Pancreas (tissue), 10 donors: ENCODE measurements at places on chromosomes 6 and 20.

DNA sequence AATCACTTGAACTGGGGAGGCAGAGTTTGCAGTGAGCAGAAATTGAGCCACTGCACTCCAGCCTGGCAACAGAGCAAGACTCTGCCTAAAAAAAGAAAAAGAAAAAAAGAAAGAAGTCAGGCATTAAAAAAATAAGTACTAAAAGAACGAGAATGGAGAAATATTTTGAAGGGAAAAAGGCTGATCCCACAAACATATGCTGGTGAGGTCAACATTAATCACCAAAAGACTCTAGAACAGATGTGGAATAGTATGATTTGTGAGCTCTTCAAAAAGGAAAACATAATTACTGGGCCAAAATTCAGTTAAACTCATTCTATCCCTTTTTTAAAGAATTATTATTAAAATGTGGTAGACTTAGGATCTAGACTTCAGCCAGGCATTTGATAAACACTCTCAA, 61.2 kb upstream of the NRSN1 start:
- DNase-seq, result no peak

DNA sequence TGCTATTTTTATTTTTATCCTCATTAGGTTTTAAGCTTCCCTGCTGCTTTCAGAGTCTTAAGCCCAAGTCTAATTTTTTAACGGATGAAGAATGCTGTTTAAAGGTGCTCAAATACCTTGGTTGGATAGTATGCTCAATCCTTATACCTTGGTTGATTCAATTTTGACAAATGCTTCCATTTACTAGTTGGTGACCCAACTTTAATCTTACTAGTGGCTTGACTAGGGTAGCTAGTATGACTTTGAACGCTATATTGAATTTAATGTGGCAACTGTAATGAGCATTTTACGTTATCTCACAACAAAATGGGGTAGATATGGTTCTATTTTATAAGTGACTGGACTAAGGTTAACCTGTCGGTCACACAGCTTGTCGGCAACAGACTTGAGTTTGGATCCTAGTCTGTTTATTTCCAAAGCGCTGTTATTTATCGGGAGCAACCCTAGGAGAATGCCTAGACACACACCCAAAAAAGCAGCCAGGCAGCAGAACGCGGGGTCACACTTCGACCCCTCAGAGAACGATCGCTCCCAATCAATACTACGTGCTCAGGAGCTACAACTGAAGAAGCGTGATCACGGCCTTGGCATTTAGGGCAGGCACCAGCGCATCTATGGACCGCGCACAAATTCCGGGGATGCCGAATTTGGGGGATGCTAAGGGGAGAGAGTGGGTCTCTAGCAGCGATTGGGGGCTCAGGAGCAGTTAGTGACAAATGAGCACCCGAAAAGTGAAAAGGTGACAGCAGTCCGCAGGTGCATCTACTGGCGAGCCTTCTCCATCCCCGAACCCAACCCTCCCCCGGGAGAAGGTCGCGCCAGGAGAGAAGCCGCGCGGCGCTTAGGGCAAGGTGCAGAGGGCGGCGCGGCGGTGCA, 586 bp upstream of the ALDH5A1 start:
- DNase-seq, result no peak

- DNase-seq, result no peak
Observed at GRCh38 chr20:48404598-48404997, 423.2 kb downstream of the PREX1 start.

DNA sequence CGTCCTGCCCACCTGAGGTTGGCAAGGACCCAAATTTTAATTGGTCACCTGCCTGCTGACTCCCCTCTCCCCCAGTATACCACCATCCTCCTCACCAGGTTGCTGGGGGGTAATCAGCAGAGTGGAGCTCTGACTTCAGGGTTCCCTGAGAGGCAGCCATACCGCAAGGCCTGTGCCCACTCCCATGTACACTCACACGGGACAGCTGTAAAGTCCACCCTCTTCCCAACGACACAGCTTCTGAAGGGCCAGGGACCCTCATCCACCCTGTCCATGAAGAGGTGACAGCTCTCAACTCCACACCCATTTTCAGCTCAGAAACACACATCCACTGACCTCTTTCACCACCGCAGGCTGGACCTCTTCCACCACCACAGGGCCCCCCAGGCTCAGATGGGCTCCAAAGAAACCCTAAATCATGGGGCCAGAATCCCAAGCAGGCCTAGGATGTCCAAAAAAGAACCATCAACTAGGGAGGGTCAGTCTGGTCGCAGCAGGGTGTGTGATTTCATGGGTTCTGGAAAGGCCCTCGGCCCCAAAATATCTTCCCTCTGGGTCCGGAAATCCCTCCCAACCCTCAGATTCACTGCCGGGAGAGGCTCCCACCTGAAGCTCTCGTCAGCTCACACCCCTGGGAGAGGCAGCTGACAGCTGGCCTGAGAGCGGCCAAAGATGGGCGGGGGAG, 30.0 kb downstream of the TFEB start:
- no peak for DNase-seq

DNA sequence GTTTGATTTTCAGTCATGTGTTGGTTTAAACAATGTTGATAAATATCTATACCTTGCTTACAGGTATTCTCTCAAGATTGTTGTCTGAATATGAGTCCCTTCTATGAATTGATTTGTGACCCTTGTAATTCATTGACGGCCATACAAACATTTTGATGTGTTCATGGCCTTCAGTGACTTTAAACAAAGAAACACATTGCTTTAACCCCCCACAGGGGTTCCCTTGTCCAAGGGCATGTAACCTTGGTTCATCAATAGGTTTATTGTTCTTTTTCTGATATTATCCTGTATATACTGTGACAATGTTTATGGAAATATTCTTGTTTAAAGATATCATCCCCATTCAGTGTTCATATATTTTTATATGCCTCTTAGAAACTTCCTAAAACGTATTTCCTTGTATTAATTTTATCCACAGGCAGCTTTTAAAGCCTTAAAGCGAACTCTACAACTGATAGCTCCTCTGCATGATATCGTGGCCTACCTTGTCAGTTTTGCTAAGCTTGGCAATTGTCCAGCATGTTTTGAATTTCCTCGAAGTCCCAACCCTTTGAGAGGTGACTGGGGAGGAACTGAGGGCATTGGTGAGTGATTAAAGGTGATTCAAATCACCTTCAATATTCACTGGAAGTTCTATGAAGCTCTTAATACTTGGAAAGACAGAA, 87.0 kb downstream of the CD164 start:
- no peak for DNase-seq

GRCh38 chr6:167831281-167831828, 4.6 kb downstream of the AFDN start:
- DNase-seq, result no peak
